ENCODE measurements at places on chromosomes 4 and X. TPM values are rescaled to one million over a fixed set of nuclear protein-coding genes. Genes with fewer than 3 reads are reported as not detected.

The FAM47A gene
- total RNA-seq, result not detected

The SSX7 gene
- total RNA-seq, result not detected

The CT45A5 gene
- not detected for total RNA-seq

The P2RY8 gene
- total RNA-seq, result 1.6 TPM

The EPHA5 gene
- total RNA-seq, result 0.13 TPM

The RIPPLY1 gene
- total RNA-seq, result not detected

The PPP4R3C gene
- total RNA-seq, result not detected

The C4orf50 gene
- not detected for total RNA-seq

The BEX5 gene
- total RNA-seq, result 0.97 TPM

The POU4F2 gene
- not detected for total RNA-seq

The RAB33A gene
- total RNA-seq, result 0.24 TPM

The DRP2 gene
- total RNA-seq, result 0.05 TPM

The S100G gene
- total RNA-seq, result not detected

The NAP1L3 gene
- 0.65 TPM for total RNA-seq

The ASB12 gene
- total RNA-seq, result 2.7 TPM

The PGRMC2 gene
- total RNA-seq, result 58.4 TPM

The FAM47E gene
- total RNA-seq, result 2.0 TPM

The HMX1 gene
- not detected for total RNA-seq

The ASMT gene
- total RNA-seq, result not detected

The ITIH6 gene
- not detected for total RNA-seq

The ART3 gene
- total RNA-seq, result 164 TPM

The CD99L2 gene
- total RNA-seq, result 71.5 TPM

The DDIT4L gene
- 0.46 TPM for total RNA-seq

Measured in Right ventricle myocardium superior (tissue), 1 donor.